Omental fat pad (tissue), 4 donors: ENCODE measurements at places on chromosomes 12 and 14.

DNA sequence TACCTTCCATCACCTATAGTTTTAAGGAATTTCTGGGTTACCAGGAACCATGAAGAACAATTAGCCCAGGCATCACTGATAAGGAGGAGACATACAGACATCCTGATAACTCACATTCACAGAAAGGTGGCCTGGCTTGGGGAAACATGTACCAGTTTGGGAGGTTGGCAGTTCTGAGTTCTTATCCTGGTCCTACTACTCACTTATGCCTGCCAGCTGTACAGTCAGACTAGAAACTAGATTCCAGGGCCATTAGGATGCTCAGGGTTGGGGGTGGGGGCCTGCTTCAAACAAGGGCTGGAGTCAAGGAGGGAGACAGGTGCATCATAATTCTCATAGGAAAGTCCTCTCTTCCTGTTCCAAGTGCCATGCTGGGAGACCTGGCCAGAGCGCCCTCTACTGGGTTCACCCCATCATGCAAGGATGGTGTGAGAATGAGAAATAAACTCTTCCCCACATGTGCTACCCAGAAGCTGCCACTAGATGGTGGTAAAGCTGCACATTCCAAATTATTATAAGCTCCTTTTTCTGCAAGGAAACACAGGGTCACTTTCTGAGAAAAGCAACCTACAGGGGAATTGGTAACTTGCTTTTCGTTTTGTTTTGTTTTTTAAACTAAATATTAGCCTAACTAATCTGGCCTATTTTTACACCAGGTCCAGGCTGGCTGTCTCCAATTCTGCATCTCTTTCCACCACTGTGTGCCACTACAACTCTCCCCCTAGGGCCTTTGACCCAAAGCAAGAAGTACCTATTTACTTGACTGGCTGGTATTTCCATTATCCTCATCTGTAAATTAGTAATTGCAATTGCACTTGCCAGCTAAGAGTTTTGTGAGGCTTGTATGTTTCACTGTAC is 14.5 kb downstream of the OAS2 start:
- no peak for DNase-seq

DNA sequence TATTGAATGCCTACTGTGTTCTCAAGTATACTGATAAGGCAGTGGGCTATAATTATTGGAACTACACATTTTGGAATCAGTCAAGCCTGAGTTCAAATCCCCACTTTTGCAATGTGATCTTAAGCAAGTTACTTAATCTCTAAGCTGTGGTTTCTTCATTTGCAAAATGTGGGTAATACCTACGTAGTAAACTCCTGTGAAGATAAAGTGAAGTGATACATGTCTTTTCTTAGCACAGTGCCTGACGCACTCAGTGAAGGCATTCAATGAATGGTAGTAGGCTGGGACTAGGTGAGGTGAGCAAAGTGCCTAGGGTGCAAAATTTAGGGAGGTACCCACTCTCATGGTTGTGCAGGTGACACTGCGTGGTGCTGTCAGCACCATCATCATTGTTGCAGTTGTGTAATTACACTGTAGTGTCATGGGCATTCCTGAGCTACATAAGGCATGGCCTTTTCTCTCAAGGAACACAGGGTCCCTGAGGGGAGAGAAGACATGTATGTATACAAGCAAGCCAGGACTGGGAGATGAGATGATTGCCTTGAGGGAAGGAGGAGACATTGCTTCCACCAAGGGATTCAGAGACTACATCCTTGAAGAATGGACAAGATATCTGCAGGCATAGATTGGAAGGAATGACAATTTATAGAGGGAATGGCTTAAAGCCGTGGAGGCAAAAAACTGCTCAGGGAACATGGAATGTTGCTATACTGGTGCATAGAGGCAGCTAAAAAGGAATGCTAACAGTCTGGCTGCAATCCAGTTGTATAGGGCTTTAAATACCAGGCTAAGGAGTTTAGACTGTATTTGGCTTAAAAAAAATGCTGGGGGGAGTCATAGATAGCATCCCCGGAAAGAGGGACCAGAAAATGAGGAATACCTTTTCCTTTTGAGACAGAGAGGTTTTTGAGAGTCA is 129.2 kb upstream of the ARHGAP5 start:
- no peak for DNase-seq

DNA sequence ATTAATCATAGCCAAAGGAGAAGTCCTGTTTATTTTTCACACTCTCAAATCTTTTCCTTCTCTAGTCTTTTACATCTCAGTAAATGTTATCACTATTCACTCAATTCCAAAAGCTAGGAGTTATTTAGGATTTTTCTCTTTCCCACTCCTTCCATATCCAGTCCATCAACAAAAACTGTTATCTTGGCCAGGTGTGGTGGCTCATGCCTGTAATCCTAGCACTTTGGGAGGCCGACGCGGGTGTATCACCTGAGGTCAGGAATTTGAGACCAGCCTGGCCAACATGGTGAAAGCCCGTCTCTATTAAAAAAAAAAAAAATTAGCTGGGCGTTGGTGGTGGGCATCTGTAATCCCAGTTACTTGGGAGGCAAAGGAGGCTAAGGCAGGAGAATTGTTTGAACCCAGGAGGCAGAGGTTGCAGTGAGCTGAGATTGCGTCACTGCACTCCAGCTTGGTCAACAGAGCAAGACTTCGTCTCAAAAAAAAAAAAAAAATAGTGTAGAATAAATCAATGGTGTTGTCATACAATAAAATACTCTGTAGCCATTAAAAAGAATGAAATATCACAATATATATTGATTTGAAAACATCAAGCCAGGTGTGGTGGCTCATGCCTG is 46.6 kb upstream of the FOXJ2 start:
- no peak for DNase-seq

- DNase-seq: no peak
Observed at GRCh38 chr12:11687528-11687927, 38.1 kb downstream of the ETV6 start.

DNA sequence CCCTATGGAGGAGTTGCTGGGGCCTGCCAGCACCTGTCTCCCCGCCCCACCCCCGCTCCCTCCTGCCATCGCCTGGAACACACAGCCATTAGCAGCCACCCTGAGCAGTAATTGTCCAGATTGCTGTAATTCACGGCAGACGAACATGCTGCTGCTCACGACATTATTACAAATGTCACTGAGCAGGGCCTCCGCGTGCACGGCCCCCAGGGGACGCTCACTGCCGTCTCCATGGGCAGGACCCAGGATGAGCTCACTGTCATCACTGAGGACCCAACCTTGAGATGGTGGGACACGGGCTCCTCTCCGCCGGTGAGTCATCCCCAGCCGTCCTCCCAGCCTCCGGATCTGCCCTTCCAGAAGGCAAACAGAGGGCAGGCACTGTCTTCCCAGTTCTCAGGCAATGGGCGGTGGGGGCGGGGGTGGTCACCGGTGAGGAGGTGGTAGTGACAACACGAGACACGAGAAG is 100.4 kb downstream of the RFLNA start:
- no peak for DNase-seq

DNA sequence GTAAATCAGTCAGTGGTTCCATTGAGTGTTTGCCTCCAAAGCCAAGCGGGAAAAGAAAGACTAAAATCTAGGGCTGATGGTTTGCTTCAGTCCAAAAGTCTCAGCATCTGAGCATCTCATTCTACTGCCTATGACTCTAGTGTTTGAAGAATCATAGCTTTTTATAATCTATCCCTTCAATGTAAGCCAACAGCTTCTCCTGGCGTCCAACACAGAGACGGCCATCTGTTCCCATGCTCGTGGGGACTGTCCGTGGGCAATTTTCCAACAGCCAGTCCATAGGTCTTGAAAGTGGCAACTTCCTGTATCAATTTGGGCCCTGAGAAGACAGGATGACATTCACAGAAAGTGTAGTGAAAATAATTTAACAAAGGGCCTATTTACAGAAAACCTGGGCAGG is 544.4 kb upstream of the TMEM132C start:
- no peak for DNase-seq

DNA sequence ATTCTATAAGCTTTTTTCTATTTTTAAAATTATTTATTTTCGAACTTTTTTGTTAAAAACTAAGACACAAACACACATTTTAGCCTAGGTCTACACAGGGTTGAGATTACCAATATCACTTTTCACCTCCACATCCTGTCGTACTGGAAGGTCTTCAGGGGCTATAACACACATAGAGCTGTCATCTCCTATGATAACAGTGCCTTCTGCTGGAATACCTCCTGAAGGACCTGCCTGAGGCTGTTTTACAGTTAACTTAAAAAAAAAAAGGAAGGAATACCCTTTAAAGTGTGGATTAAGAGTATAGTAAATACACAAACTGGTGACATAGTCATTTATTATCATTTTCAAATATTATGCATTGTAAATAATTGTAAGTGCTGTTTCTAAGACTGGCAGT is 43.0 kb downstream of the RASSF8 start:
- no peak for DNase-seq

- no peak for DNase-seq
Observed at GRCh38 chr12:16300736-16301135, 23.3 kb upstream of the SLC15A5 start.

DNA sequence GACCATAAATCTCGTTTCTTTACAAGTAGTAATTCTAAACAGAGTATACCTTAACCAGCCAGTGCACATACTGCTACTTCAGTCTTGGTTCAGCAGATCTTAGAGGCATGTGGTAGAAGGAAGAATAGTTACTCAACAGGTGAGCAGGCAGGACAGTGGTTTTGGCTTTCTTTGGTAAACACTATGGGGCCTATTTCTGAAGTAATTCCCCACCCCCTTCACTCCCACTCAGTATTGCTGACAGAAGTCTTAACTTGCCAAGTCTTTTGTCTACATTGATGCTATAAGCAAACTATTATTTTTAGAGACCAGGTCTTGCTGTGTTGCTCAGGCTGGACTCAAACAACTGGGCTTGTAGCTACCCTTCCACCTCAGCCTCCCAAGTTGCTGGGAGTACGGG is 68.5 kb downstream of the FBXO34 start:
- no peak for DNase-seq

- DNase-seq: no peak
Observed at GRCh38 chr14:52091928-52092327, 23.1 kb upstream of the NID2 start.

GRCh38 chr14:32367516-32367915 is 38.4 kb downstream of the AKAP6 start:
- no peak for DNase-seq

GRCh38 chr12:112852810-112853209 is 54.0 kb upstream of the OAS1 start:
- no peak for DNase-seq

DNA sequence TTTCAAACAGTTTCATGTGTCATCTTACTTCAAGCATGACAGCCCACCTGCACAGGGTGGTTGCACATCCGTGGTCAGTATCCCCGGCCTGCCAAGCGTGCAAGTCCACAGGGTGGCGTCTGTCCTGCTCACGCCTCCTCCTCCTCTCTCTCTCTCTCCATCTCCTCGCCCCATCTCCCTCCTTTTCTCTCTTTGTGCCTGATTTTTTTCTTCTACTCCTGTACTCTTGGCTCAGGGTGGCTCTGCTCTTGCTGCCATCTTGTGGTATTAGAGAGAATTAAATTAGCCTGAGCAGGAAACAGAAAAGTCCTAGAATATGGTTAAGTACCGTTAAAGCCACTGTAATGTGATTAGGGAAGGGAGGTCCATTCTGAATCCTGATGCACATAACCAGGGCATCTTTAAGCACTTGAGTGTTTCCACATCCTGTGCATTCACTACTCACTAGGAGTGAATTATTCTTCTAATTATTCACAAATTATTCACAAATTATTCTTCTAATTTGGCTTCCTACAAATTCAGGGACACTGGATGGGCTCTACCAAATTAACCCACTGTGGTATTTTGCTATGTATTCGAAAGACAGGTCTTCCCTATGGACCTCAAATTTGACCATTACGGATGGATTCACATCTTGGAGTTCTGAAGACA is 25.5 kb upstream of the DTX1 start:
- no peak for DNase-seq
